ENCODE measurements at places on chromosomes 7 and 10.
A peak's percentile ranks its signal among the peaks of the same experiment; 100 is the strongest.

DNA sequence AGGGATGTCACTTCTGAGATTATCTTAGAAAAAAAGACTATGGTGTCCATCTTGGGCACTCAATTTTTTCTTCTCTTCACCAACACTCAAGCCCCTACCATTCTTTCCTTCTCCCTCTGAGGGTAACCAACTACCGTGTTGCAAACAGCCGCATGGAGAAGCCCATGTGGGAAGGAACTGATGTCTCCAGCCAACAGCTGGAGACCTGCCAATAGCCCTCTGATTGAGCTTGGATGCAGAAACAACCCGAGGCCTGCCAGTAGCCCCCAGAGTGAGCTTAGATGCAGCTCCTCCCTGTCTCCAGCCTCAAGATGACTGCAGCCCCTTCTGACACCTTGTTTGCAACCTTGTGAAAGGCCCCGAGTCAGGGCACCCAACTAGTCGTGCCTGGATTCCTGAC, 36.4 kb upstream of the CHCHD3 start:
- DNase-seq, result no peak

DNA sequence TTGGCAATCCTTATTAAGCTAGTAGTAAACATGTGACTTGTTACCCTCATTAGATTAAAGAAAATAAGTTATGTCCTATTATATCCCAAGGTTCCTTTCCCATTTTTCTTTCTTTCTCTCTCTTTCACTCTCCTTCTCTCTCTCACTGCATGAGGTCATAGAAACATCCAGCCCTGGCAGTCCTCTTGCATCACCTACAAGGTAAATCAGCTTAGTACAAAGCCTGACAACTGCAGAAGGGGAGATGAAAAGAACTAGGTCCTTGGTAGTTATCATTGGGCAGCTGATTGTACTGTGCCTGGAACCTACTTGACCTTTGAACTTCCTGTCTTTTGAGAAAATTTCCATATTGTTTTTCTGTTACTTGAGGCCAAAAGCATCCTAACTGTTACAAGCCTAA, 307.9 kb upstream of the SP8 start:
- no peak for DNase-seq

DNA sequence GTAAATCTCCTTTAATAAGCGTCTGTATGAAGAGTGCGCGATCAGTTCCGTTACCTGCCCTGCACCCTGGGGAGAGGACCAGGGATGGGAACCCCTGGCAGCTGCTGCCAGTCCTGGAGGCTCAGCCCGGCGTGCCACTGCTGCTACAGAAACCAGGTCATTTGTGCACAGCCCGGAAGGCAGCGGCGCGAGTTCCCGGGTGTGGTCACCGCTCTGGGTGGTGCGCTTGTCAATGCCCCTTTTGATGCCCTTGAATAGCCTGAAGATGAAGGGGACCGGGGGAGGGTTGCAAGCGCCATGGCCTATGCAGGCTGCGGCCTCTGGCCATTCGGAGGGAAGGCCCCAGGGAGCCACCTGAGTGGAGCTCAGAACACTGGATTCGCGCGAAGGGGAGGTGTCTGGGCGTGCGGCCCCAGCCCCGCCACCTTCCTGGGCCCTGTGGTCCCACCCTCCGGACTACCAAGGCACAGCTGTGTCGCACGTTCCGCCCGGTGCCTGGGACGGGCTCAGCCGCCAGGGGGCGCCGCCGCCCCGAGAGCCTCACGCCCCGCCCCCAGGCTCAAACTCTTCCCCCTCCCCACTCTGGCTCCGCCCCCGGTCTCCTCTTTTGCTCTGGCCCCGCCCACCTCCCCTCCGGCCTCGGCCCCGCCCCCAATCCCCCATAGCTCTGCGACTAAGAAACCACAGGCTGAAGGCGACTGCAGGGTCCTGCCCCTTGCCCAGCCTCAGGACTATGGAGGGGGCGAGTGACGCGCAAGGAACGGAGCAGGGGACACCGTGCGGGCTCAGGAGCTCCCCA, 16.5 kb downstream of the AP5Z1 start:
- peak; percentile 83 for DNase-seq

DNA sequence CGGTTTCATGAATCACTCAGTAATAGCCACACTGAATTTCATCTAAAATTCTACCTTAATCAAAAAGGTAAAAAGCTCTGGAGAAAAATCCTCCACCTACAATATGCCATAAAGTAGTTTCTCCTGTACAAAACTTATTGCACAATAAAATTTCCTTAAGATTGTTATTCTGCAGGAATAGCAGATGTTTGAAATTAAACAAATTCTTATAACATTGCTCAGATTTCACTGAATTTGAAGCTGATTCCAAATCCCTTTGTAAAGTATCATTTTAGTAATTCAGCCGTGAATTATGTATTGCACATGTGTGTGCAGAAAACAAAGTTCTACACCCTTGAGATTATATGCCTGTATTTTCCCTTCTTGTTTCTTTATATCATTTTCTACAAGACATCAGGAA, 123.8 kb downstream of the AMPH start:
- DNase-seq, result no peak

DNA sequence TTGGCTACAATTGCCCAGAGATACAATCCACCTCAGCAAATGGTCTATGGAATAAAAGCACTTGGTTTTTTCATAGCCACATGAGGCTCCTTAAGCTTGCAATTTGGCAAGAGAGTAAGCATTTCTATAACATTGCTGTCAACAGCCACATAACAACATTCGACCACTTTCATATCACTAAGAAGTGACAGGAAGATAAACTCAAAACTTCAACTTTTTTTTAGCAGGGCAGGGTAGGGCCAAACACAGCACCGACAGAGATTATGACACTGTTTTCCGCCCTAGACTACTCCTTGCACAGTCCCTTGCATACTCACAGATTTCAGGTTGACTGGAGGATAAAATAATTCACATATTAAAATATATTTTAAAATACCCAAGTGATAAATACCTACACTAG, 185.4 kb downstream of the JAZF1 start:
- DNase-seq, result no peak

DNA sequence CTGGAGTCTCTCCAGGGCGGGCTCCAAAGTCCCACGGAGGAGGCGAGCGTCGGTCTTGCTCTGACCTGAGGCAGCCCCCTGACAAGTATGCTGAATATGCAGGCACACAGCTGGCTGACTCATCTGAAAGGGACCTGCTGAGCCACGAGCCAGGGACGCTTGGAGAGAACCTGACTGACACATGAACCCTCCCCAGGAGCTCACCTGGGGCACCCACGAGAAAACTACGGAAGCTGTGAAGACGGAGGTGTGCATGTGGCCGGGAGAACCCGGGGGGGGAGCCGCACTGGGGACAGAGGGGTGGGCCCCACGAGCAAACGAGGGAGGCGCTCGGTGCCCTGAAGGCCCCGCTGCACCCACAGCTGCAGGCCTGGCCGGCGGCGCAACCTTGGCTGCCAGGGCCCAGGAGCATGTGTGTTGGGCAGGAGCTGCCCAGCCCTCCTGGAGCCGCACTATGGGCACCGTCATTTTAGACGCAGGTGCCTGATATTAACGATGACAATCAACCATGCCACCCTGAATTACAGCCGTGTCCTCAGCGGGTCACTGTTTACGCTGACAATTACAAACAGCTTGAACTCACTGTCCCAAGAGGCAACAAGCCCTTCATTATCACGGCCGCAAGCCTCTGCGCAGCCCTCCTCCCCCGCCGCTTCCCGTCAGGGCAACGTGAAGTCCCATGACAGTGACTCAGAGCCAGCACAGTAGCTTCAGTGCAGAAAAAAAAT, 64.7 kb downstream of the DIP2C start:
- no peak for DNase-seq

All from stimulated activated CD4-positive, alpha-beta T cell treated with anti-CD3 and anti-CD28 coated beads, TNF-alpha, amount 100 ng/mL, for 48 hours (primary cell).